ENCODE measurements at places on chromosomes 13 and 19.

GRCh38 chr19:33649627-33650305 lies 28.0 kb downstream of the CHST8 start:
- DNase-seq, result no peak

- DNase-seq, result no peak
Observed at GRCh38 chr13:32228330-32229041, 86.7 kb downstream of the ZAR1L start.

DNA sequence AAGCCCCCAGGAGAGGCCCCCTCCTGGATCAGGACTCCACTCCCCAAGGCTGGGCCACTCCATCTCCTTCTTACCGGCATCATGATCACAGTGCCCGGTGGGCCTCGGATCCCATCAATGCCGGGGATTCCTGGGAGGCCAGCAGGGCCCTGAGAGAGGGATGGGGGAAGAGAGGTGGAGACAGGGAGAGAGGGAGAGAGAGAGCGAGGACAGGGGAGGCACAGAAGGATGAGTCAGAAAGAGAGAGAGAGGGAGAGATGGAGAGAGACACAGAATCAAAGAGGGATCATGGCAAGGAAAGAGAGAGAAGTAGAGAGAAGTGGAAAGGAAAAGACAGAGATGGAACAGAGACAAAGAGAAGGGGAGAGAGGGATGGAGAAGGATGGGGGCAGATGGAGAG lies 13.8 kb downstream of the COL5A3 start:
- no peak for DNase-seq

GRCh38 chr13:100552755-100553154 lies 35.8 kb downstream of the GGACT start:
- DNase-seq, result no peak

- DNase-seq, result peak; percentile 65
Observed at GRCh38 chr19:19034204-19034624, 811 bp downstream of the ARMC6 start.
